ENCODE measurements at places on chromosomes 6 and 20.

- DNase-seq = no peak
Observed at GRCh38 chr6:100920028-100920605, 39.0 kb upstream of the ASCC3 start.

- DNase-seq = no peak
Observed at GRCh38 chr6:148625609-148626008, 121.2 kb upstream of the UST start.

GRCh38 chr20:45607810-45608209 lies 21.7 kb upstream of the WFDC10A start:
- no peak for DNase-seq

DNA sequence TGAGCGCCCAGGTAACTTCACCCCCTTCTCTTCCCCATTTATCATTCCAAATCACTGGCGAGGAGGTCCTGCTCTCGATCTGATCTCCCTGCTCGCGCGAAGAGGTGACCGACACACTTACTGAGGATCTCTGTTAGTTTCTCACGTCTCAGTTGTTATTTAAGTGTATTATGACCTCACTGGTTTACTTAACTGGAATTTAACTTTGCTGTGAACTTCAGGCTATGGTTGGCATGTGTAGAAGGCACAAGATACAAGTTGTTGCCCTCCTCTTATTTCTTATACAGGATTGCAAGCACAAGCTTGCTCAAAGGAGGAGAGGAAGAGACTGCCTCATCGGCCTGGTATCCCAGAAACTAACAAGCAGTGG lies 1.2 kb downstream of the RNF217 start:
- DNase-seq = no peak

GRCh38 chr6:118893807-118894424 lies at the start of gene ASF1A:
Gene ASF1A (plus strand): TSS chr6:118894152. CDS start chr6:118894414, 262 bp downstream.
- peak; percentile 99 for DNase-seq

DNA sequence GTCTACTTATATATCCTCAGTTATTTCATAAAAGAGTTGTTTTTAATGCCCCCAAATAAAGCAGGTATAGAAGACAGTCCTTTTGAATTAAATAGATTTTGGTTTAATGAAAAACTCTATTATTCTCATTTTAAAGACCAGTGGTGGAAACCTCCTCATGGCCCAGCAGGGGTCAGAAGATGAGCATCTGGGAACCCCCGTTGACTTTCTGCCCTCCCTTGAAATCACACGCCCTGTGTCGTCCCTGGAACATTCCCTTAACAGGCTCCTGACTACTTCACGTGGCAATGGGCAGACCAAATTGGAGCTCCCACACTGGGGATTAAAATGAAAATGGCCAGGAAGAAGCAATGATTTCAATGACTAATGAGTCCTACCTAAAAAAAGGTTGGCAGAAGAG lies 220.9 kb downstream of the KIF16B start:
- DNase-seq = no peak

GRCh38 chr20:33662172-33662571 lies at the start of gene C20orf144:
Gene C20orf144 (plus strand): TSS chr20:33662327. CDS start chr20:33662346, 19 bp downstream.
- no peak for DNase-seq

DNA sequence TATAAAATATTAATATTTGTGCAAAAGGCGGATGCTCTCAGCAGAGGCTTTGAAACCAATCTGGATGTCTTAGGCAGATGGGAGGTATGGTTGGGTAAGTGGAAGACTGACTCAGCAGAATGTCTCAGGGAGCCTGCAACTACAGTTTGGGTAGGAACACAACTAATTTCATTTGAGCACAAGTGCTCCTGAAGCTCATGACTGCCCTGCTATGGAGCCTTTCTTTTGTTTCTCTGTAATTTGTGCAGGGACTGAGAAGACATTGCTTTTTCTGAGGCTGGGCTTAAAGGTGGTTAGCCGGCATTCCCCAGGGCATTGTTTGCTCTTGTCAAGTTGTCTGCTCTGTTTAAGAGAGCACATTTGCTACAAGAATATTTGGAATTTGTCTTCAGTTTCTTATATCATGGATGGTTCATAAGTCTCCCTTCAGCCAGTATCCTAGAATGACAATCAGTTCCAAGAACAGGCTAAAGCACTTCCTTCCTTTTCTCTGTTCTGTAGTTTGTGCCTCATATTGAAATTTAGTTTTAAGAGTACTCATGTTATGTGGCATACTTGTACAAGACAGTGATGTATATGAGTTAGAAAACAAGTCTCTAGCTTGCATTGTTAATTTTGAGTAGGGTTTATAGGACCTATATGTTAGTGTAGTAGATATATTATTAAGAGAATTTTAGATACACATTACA lies 208.3 kb downstream of the ZFAND3 start:
- DNase-seq = no peak

DNA sequence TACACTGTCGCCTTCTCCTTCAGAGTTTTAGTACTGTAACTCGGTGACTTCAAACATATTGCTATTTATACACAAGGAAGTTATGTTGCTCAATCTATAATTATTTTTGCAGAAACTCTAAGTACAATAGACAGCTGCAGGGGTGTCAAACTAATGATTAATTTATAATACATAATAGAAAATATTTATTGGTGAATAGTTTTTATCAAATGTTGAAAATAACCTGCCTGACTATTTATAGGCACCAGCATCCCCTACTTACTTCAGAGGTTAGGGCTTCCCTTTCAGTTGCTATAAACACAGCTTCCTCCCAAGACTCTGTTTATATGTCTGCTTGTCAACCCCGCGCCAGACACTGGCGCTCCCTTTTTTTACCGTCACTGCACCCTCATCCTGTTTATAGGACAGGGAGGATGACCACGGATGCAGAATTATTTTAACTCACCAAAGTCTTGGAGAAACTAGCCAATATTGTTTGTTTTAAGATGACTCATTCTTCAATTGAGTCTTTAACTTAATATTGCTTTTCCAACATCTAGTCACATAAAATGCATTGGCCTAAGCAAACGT lies 225.0 kb downstream of the ALDH8A1 start:
- no peak for DNase-seq

- DNase-seq = no peak
Observed at GRCh38 chr6:76888351-76888750, 574.9 kb downstream of the HTR1B start.

GRCh38 chr6:13452346-13453117 lies 34.9 kb downstream of the GFOD1 start:
- DNase-seq = no peak

- peak; percentile 2 for DNase-seq
Observed at GRCh38 chr20:19344341-19344740, 131.9 kb downstream of the SLC24A3 start.

GRCh38 chr6:126056355-126057004 lies 70.1 kb downstream of the TRMT11 start:
- DNase-seq = no peak

DNA sequence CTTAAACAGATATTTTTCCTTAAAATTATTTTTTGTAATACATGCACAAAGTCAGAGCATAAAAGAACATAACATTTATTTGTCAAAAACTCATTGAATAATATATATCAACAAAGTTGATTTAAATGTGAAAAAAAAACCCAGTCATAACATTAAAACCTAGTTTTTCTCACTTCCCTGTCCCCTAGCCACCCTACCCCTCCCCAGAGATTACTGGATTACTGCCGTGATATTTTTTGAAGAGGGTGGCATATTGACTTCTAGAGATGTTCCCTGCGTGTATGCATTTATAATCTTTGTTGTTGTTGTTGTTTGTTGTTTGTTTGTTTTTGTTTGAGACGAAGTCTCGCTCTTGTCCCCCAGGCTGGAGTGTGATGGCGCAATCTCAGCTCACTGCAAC lies 52.4 kb upstream of the ARMC2 start:
- DNase-seq = no peak

Measured in NCI-H1105 treated with DMSO at 0.1 percent for 48 hours (cell line).